Anterior cingulate cortex (tissue), 58 donors: ENCODE measurements at places on chromosomes 13 and 19.

DNA sequence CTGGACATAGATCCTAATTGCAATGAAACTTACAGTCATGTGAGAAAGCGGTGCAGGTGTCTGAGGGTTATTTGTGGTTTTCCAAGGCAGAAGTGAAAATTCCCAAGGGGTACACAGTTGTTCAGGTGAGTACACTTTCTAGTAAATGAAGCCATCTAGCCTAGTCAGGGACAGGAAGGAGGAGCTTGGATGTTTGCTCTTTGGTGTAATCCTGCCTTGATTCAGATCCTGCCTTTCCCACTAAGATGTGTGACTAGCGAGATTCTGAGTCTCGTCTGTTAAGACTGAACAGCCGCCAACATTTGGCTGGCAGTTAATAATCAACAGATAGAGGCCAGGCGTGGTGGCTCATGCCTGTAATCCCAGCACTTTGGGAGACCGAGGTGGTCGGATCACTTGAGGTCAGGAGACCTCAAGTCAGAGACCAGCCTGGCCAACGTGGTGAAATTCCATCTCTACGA lies 2.5 kb downstream of the RPS9 start:
- DNase-seq = no peak

GRCh38 chr13:85665286-85665685 lies 133.9 kb downstream of the SLITRK6 start:
- DNase-seq = no peak

GRCh38 chr19:57888560-57889231 lies at the start of gene ZNF814:
Gene ZNF814, minus strand, starts transcription at chr19:57889037. Its CDS starts 235 bp downstream, at chr19:57888802.
- DNase-seq = peak; percentile 85

DNA sequence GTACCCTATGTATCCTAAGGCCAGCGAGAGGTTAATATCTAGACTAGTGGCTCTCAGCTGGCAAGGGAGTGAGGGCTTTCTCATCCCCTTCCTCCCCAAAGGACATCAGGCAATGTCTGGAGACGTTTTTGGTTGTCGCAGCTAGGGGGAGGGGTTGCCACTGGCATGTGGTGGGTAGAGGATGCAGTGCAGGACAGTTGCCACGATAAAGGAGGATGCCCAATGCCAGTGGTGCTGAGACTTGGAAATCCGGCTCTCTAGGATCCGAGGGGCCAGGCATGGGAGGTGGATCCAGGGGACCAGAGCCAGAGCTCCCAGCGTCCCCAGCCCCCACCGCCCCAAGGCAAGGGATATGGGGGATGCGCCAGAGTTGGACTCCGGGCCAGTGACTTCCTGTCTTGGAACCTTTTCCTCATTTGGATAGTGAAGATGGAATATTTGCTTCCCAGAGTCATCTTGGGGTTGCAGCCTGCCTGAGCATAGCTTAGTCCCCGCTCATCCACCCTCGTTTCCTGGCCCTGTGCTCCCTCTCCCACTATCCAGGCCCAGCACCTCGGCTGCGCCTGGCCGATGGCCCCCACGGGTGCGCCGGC lies 4.9 kb downstream of the SSC5D start:
- DNase-seq = no peak

DNA sequence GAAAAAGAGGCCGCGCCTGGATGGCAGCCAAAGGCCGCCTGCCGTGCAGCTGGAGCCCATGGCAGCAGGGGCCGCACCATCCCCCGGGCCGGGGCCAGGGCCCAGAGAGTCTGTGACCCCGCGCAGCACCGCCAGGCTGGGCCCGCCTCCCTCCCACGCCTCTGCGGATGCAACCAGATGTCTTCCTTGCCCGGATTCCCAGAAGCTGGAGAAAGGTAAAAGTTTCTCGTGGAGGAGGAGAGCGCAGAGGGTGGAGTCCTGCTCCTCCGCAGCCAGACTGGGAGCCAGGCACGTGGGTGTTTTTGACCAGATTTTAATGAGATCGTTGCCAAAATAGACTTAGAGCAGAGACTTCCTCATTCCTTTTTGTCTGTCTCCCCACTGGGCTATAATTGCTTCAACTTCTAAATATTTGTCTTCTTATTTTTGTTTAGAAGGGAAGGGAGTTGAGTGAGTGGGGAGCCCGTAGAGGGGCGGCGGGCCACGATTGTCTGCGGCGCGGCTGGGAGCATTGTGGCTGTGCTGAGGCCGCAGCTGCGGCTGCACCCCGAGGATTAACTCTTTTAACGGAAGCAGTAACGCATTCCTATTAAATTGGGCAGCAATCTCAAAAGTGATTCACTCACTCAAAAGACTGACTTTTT lies 22.8 kb upstream of the NDUFS7 start:
- peak; percentile 18 for DNase-seq

DNA sequence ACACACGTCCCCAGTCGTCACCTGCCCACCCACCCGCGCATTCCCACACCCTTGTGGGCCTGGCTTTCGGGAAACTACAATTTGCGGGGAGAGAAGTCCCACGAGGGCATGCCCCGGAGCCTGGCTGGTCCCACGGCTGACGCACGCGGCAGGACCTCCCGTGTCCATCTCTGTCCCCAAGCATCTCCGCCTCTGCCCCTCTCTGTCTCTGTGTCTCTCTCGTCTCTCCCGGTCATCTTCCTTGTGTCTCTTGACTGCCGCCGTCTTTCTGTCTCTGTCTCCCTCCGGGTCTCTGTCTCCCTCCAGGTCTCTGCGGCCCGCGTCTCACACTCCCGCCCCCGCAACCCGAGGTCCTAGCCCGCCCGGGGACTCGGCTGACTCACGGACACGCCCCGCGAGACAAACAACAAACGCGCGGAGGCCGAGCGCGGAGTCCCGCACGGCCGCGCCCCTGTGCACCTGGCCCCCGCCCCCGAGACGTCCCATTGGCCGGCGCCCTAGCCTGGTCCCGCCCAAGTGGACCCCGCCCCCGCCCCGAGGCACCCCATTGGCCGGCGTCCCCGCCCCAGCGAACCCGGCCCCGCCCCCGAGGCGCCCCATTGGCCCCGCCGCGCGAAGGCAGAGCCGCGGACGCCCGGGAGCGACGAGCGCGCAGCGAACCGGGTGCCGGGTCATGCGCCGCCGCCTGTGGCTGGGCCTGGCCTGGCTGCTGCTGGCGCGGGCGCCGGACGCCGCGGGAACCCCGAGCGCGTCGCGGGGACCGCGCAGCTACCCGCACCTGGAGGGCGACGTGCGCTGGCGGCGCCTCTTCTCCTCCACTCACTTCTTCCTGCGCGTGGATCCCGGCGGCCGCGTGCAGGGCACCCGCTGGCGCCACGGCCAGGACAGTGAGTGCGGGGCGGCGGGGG lies at the start of gene FGF22:
Gene FGF22, plus strand, starts transcription at position 627 of the 908 bp plus-strand sequence. Its CDS starts 47 bp downstream, at position 674.
- peak; percentile 82 for DNase-seq

GRCh38 chr13:27018344-27018861 lies 153.2 kb downstream of the USP12 start:
- no peak for DNase-seq

DNA sequence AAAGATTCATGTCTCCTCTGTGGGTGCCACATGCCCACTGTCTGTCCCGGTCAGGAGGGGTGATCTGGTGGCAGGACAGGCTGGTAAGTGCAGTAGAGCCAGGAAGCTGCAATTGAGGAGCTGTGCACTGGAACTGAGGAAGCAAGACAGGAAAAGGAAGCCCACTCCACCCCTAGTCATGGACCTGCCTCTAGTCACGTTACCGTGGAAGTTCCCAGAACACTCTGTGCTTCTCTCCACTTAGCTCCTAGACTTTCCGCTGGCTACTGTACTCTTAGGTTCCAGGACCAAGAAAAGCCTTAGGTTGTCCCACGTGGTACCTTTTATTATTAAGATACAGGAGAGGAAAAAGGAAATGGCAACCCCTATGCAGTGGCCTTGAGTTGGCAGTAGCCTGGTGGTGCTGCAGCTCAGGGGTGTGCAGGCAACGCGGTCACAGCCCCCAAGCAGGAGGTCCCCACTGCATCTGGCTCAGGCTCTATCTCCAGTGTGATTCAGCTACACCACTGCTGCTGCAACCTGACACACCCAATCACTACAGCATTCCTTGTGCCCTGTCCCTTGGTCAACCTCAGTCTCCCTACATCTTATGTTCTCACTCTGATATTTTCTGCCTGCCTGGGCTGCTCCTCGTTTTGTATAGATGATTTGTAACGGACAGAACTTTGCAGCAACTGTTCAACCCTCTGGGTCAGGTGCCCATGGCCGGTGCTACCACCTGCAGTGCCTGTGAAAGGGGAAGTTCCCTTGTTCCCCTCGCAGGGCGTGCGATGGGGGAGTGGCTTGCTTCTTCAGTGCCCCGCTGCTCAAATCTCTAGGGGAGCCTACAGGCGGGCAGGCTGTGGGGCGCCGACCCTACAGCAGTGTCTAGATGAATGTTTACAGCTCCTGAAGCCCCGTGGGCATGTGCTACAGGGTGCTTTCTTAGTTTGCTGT lies 24.4 kb upstream of the GPR12 start:
- no peak for DNase-seq
